ENCODE measurements at places on chromosomes 1 and 21.

DNA sequence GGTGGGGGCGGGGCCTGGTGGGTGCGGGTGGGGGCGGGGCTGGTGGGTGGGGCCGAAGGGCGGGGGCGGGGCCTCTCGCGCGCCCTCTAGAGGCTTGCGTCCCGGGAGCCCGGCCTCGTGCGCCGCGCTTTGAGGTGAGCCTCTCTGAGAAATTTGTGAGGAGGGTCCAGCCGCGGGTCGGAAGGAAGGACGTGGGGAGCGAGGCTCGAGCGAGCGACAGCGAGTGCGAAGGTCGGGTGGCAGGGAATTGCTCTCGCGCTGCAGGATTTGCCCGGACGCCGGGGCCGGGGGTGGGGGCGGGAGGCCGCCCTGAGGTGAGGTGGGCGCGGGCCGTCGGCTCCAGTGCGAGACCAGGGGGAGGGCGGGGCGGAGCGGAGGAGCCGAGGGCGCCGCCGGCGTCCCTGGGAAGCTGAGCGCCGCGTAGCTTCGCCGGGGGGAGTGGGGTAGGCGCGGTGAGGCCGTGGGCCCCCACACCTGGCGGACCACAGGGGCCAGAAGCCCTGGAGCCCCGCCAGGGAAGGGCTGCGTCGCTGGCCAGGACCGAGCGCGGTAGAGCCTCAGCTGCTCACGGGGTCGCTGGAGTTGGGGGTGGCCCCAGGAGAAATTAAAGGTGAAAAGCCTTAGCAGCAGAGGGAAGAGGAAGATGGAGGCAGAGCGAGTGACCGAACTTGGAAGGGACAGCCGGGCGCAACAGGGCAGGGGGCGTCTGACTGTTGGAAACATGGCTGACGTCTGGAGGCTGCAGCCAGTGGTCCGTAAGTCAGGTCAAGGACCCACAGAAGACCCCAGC is 754 bp upstream of the LSS start:
- no peak for DNase-seq

DNA sequence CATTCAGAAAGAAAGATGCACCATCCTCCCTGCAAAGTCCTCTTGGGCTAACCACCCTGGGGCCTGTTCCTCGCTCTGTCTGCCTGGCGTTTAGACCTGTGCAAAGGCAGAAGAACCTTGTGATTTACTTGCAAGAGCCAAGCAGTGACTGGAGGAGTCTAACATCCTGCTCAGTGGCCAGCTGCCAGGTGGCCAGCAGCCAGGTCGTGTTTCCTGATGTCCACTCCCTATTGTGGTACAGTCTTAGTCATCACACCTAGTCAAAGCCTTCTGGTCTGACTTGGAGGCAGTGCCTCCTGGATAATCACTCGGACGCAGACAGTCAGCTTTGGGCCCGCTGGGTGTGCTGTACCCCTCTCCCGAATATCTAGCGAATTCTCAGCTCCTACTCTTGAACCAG is 118.1 kb downstream of the PGBD5 start:
- no peak for DNase-seq

DNA sequence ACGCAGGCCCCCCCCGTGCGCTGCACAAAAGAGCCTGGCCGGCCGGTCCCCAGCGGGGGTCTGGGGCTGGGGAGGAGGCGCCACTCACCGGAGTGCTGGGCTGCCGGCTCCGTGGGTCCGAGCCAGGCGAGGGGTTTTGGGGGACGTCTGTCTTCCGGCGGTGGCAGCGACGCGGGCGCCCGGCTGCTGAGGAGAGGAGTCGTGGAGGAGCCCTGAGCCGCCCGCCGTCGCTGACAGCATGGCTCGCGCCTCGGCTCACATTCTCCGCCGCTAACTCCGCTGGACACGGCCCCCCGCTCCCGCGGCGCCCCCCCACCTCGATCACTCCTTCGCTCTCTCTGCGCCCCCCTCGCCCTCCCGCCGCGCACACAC is 649 bp downstream of the AHDC1 start:
- DNase-seq, result no peak

DNA sequence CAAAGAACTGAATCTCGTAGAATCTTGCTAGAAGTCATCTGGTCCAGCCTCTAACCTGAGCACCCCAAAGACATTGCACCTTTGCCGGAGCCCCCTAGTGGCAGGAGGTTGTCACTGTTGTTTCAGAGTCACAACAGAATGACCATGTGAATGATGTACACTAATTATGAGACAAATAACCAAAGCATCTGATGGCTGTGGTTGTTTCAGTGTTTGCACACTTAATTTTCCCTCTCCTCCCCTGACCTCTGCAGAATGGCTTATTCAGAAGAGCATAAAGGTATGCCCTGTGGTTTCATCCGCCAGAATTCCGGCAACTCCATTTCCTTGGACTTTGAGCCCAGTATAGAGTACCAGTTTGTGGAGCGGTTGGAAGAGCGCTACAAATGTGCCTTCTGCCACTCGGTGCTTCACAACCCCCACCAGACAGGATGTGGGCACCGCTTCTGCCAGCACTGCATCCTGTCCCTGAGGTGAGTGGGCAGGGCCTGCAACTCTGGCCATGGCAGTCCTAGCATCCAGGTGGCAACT is 26.4 kb downstream of the TRAF5 start:
- DNase-seq, result peak; percentile 22

- no peak for DNase-seq
Observed at GRCh38 chr1:225747566-225747965, 30.1 kb upstream of the SRP9 start.

GRCh38 chr1:156655151-156655903 is 13.4 kb downstream of the BCAN start:
- DNase-seq, result no peak

- DNase-seq, result no peak
Observed at GRCh38 chr1:93678491-93678890, 3.1 kb downstream of the BCAR3 start.

GRCh38 chr1:22739648-22740385 is 29.2 kb downstream of the EPHB2 start:
- DNase-seq, result no peak

- no peak for DNase-seq
Observed at GRCh38 chr1:52973841-52974240, 46.8 kb downstream of the SCP2 start.

DNA sequence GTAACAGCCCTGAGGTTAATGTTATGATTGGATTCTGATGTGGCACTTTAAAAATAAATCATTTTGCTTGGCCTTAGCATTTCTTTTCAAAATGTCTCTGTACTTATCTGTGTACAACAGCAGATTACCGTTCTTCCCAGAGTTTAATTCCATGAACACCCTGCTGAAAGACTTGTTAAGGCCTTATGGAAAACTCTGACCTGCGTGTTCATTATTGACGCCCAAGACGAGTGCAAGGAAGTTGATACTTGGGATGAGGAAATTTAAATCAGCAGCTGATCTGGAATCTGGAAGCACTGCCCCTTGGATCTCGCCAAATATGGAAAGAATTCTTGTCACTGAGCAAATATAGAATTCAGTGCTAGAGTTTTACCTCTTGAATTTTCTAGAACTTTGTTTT is 6.7 kb downstream of the ERG start:
- DNase-seq, result no peak

- DNase-seq, result no peak
Observed at GRCh38 chr21:41478319-41479177, 29.4 kb downstream of the TMPRSS2 start.

GRCh38 chr1:205972491-205973168 is 29.4 kb upstream of the SLC26A9 start:
- no peak for DNase-seq

- no peak for DNase-seq
Observed at GRCh38 chr1:96749618-96750017, 28.0 kb downstream of the PTBP2 start.

DNA sequence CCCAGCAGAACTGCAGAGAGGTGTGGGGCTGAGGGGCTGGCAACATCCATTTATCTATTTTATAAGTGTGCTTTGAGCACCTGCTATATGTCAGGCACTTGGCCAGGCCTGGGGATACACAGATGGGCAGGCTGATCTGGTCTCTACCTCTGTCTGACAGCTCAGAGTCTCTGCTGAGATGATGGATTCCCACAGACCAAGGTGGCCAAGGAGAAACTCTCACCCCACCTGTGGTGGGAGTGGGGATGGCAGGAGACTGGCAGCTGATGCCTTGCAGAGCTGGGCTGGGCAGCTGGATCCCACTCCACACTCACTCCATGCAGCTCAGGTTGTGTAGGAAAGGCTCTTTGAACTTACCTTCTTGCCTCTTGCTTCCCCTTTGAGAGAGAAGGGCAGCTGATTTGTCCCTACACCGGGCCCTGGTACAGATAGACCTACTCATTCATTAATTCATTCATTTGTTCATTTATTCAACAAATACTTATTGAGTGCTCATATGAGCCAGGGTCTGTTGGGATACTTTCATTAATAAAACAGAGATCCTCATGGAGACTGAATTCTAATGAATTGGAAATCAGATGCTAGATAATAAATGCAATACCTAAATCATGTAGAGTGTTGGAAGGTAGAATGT is 9.0 kb downstream of the ADORA1 start:
- DNase-seq, result no peak

- DNase-seq, result no peak
Observed at GRCh38 chr21:45544449-45545235, 2.4 kb upstream of the SLC19A1 start.

DNA sequence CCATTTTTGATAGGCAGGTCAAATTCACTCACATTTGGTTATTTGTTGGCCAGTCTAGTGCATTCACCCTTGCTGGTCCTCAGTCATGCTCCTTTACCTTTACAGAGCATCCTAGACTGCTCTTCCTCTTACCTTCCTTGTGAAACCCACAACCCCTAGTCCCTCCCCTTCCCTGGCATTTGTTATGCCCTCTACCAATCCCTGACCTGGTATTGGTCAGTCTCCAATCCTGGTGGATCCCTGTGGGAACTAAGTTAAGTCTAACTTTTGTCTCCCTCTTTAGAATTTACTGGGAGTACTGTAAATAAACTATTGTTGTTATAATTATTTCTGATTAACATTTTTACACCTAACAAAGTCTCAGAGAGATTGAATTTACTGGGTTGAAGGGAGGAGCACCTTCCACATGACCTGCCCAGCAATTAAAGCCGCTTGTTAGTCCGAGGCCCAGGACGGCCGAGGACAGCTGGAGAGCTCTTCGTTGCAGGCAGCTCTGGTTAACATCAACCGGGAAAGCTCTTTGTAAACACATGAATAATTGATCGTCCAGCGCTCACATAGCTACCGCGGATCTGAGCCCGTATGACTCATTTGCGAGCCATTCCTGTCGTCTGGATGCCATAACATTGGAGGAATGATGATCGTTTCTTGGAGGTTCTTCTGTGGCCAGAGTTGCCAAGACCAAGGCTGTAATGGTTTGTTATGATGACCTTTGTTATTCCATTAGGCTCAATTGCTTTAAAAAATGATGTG is 31.9 kb downstream of the MTARC1 start:
- no peak for DNase-seq

DNA sequence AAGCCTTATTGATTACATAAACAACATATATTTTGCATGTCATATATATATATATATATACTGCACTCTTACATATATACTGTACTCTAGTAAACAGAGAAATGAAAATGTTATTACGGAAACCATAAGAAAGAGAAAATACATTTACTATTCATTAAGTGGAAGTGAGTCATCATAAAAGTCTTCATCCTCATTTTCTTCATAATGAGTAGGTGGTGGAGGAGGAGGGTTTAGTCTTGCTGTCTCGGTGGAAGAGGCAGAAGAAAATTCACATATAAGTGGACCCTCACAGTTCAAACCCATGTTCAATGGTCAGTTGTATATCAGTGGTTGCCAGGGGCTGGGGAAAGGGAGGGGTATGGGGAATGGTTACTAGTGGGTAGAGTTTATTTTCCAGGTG is 8.0 kb upstream of the IFNLR1 start:
- DNase-seq, result no peak

DNA sequence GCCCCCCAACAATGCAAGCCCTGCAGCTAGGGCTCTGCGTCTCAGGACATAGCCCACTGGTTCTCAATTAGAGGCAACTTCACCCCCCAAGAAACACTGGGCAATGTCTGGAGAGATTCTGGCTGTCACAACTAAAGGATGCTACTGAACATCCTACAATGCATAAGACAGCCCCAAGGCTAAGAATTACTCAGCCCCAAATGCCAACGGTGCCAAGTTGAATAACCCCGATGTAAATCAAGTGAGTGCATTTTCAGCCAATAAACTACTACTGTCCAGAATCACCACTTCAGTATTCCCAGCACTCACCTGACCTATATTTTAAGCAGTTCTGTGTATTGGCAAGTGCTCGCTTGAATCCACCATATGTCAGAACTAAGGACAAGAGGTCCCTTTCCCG is 6.9 kb downstream of the RIPK4 start:
- no peak for DNase-seq

GRCh38 chr1:66140072-66140471 is 347.4 kb downstream of the PDE4B start:
- DNase-seq, result no peak

DNA sequence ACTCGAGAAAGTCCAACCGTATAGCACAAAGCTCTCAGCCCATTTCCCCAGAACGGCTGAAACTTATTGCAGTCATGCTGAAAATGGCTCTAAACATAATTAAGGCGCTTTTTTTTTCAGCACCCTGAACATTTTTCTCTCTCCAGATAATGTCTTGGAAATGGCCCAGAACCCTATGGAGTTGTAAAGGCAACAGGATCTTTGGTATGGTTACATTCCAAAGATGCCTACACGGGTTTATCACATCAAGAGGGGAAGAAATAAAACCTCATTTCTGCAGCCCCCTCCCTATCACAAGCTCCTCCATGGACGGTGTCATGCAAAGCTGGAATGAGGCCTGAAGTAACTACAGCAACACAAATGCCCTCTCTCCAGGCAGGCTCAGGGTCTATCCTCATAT is 126.4 kb upstream of the GALNT2 start:
- no peak for DNase-seq

DNA sequence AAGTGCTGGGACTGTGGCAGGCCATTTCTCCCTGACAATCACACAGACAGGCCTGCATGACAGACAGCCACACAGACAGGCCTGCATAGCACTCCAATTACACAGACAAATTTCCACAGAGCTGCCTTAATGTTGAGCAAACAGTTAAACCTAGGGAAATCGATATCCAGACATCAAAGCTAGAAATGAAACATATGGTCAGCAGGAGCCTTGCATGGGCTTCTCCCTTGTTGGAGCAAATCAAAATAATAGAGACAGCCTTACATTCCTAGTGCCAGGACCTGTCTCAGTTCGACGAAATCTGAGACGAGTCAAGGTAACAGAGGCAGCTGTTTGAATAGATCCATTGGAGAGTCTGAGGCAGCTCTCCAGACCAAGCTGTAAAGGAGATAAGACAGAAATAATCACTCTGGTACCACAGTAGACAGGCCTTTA is 42.4 kb downstream of the OLFML3 start:
- DNase-seq, result no peak

DNA sequence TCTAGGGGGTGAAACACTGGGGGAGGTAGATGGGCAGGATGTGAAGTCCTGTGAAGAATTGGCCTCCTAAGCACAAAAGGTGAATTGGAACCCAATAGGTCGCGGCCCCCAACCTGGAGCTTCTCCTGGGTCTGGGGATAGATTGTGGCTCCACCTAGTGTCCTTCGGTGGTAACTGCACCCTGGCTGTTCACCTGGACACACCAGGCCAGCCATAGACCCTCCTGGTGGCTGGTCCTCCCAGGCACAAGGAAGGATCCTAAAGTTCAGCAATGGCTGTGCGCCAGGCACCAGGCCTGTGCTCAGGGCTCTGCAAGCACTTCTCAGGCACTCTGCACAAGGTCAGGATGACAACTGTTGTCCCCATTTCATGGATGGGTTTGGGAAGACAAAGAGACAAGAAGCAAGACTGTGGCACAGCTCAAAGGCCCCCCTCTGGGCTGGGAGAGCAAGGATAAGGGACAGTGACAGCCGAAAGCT is 13.5 kb downstream of the ESPN start:
- DNase-seq, result peak; percentile 36
